ENCODE measurements at places on chromosomes 16 and 17. TPM values are rescaled to one million over a fixed set of nuclear protein-coding genes. Genes with fewer than 3 reads are reported as not detected.

HAP1 gene
- total RNA-seq: 1.5 TPM

CFAP97D1 gene
- total RNA-seq: 0.03 TPM

ESRP2 gene
- not detected for total RNA-seq

CDH3 gene
- total RNA-seq: 0.19 TPM

OR4D1 gene
- not detected for total RNA-seq

TLCD2 gene
- total RNA-seq: 1.6 TPM

DNAI2 gene
- total RNA-seq: not detected

C17orf67 gene
- total RNA-seq: 1.5 TPM

OGFOD3 gene
- total RNA-seq: 25.5 TPM

SGSM2 gene
- 43.8 TPM for total RNA-seq

ADAD2 gene
- not detected for total RNA-seq

GPR139 gene
- not detected for total RNA-seq

TRAF4 gene
- total RNA-seq: 85.7 TPM

UMOD gene
- not detected for total RNA-seq

FLYWCH2 gene
- total RNA-seq: 54.3 TPM

CDRT15 gene
- total RNA-seq: not detected

DNAAF1 gene
- total RNA-seq: 0.26 TPM

Measured in A549 treated with GW870086 at 1 μM for 4 hours (cell line).